Choroid plexus epithelial cell (primary cell): ENCODE measurements at places on chromosomes 13 and 19.
A peak's percentile ranks its signal among the peaks of the same experiment; 100 is the strongest.

DNA sequence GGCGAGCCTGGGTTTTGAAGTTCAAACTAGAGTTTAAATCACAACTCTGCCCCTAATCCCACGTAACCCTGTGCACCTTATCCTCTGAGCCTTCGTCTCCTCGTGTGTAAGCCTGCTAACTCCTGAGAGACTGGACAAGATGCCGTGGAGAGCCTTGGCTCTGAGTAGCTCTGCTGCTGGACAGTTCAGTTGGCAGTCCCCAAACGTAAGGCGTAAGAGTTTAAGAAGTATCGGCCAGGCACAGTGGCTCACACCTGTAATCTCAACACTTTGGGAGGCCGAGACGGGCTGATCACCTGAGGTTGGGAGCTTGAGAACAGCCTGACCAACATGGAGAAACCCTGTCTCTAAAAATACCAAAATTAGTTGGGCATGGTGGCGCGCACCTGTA lies 4.7 kb upstream of the CD79A start:
- no peak for DNase-seq

GRCh38 chr19:50705422-50706019 lies 14.1 kb downstream of the SHANK1 start:
- peak; percentile 65 for DNase-seq

GRCh38 chr13:107205318-107206104 lies 637.6 kb upstream of the ARGLU1 start:
- DNase-seq = peak; percentile 81

GRCh38 chr13:44989941-44990340 lies 603 bp downstream of the GPALPP1 start:
- DNase-seq = no peak

DNA sequence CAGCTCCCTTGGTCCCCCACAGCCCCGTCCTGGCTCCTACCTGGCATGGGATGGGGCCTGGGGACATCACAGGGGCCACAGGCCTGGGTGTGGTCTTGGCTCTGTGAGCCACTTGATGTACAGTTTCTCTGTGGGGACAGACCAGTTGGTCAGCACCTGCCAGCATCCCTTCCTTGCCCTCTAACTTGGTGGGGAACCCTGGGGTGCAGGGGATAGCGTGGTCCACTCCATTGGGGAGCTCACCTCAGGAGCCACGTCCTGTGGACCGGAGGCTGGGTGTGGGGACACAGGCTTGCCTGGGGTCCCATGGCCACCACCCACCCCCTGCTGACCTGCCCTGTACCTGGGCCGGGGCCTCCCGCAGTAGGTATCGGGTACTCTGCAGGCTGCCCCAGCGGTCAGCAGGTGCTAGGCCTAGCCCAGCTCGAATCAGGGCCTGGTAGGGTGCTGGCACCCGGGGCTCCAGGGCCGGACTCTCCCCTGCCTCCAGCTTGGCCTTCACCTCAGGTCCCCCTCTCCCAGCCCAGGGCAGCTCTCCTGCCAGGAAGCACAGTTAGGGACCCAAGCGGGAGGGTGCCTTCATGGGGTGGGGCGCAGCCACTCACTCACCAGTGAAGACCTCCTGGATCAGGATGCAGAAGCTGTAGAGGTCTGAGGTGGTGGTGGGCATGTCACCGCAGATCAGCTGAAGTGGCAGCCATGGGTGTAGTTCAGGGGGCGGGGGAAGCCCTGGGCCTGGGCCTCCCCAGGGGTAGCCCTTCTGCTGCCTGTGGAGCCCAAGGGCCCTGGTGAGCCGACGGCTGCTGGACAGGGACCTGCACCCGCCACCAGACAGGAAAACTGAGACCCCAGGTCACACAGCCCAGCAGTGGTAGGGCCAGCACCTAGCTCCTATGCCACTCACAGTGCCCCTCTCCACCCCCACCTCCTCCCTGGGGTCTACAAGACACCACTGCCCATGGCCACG lies 14.9 kb downstream of the ARHGAP33 start:
- DNase-seq = no peak

DNA sequence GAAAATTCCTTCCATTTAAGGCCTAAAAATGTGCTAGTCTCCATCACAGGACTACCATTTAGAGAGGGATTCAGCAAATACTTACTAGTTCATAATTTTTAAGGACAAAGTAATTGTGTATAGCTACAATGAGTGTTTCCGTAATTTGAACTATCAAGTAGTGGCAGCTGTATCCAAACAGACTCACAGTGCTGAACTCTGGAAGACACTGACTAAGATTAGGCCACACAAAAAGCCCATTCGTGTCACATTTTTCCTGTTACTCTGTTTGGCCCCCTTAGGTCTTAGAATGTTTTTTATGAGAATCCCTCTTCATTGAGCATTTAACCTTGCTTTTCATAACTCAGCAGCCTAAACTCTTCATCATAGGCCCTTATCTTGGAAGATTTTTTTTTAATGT lies 731.2 kb upstream of the PCDH9 start:
- DNase-seq = no peak

DNA sequence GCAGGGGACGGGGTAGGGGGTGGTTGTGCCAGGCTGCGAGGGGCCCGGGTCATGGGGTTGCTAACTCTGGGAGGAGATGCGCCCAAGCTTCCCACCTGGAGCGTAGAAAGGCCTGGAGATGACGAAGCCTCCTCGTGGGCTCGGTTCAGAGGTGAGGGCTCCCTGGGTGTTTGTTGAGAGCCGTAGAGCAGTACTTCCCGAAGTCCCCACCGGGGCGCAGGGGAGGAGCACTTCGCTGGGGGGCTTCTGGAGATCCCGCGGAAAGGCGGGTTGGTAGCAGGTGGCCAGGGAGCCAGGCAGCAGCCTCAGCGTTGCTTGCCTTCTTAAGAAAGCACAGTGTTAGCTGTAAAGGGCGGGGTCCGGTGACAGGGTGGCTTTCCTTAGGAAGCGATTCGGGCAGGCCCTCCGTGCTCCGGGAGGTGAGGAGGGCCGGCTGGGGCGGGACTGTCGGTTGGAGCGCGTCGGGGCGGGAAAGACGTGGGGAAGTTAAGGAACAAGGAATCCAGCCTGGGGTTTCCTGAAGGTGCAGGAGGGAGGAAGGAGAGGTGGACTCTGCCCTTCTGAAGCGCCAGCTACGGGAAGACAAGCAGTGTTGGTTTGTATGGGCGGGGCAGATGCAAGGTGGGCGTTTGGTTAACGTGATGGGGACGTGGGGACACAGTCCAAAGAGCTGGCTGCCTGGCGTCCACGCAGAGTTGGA lies 3.3 kb downstream of the VSTM2B start:
- no peak for DNase-seq

DNA sequence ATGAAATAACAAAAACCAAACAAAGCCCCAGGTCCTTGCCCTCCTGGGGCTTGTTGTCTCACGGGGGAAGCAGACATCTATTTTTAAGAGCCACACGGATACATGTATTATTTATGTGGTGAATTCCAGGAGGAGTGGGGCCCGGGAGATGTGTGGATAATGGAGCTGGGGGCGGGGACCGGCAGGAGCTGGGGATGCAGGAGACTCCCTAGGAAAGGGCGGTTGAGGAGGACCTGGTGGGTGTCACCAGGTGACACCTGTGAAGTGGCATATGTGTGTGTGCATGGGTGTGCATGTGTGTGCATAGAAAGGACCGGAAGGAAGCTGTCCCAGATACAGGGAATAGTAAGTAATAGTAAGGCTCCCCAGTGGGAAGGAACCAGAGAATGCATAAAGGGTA lies 148.9 kb downstream of the URI1 start:
- no peak for DNase-seq

GRCh38 chr19:38519168-38519567 lies 85.7 kb downstream of the RYR1 start:
- no peak for DNase-seq

DNA sequence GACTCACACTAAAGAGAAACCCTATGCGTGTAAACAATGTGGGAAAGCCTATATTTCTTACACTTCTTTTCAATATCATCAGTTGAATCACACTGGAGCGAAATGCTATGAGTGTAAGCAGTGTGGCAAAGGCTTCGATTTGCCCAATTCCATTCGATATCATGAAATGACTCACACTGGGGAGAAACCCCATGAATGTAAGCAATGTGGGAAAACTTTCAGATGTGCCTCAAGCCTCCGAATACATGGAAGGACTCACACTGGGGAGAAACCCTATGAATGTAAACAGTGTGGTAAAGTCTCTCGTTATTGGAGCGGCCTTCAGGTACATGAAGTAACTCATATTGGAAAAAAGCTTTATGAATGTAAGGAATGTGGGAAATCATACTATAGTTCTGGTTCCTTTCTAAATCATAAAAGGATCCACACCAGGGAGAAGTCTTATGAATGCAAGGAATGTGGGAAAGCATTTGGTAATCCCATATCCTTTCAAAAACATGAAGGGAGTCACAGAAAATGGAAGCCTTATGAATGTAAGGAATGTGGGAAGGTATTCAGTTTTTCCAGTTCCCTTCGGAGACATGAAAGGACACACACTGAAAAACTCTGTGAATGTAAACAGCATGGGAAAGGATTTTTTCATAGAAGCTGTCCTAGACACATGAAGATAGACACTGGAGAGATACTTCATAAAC lies 28.1 kb downstream of the ZNF20 start:
- DNase-seq = no peak

DNA sequence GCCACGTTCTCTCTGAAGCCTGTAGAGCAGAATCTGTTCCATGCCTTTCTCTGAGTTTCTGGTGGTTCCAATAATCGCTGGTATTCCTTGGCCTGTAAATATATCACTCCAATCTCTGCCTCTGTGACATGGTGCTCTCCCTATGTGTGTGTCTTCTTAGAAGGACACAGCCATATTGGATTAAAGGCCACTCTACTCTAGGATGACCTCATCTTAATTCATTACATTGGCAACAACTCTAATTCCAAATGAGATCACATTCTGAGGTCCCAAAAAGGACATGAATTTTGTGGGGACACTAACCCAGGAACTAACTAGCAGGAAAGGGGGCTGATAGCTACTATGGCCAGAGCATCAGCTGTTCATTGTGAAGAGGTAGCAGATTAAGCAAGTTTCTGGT lies 110.7 kb downstream of the KLF12 start:
- no peak for DNase-seq

DNA sequence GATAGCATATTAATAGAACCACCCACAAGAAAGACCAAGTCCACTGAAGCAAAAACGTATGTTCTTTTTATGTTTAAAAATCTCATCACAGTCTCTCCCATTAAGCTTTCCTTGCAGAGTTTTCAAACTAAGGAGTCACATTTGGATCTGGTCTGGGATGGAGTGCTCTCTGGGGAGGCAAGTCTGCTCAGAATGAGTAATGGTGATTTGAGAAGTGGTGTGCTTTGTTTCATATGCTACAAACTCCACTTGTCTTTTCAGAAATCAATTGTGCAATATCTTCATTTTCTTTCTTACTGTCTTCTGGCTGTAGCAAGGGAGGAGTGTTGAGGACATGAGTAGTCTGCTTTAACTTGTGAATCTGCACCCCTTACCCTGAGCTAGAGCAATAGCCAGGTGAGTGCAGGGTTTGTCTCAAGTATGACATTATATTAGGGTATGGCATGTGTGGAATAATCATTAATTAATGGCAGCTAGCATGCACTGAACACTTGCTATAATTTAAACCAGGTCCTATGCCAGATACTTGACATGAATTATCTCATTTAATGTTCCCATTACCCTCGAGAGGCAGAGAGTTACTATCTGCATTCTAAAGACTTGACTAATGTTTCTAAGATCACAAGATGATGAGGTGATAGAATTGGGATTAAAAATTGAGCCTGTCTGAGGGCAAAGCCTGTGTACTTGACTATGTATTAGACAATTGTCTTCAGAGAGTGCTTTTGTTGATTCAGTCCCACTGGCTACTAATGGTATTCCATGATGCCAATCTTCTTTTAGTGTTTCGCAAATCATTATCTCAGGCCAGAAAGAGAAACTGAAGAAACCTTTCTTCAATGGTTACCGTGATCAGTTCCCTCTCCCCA lies 171.8 kb downstream of the GPC6 start:
- peak; percentile 47 for DNase-seq

DNA sequence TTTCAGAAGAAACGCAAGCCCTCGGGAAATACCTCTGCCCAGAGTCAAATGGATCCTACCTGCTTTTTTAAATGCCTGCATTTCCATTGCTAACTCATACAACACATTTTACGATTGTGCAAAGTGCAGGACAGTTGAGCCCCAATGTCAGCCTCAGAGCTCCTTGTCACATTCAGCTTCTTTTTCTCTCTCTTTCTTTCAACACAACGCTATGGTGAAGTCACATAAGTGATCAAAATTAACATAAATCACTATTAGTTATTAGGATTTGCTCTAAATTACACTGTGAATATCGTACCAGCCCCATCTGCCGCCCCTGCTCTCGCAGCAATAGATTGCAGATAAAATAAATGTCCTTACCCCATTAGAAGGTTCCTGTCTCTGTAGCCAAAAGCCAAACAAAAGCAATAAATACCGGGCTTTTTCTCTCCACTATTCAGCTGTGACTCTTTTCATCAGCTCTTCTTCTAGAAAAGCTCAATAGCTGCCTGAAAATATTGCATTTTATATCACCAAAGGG lies 8.8 kb downstream of the POU4F1 start:
- no peak for DNase-seq

DNA sequence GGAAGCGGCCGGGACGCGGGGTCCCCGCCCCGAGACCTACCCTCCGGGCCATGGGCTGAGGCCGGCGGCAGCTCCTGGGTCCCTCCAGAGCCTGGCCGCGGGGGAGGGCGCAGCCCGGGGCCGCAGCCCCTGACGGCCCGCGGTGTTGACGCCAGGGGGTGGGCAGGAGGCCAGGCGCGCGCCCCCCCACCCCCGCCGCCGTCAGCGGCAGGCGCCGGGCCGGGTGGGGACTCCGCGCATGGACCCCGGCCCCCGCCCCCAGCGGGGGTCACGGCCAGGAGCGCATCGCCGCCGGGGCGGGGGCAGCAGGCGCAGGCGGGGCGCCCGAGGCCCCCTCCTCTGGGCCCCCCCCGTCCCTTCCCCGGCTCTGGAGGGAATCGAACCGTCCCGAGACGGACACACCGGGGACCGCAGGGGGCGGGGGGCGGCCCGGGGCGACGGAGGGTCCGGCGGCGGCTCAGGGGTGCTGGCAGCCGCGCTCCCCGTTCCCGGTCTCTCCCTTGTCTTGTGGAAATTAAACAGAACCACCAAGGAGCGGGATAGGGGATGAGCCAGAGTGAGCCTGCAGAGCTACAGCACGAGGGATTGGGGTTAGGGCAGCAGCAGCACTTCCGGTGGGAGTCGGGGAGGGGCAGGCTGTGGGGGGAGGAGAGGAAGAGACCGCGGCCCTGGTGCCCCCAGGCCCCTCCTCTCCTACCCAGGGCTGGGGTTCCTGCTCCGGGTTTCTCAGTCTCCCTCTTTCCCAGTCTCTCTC lies at the start of gene MEIS3:
TSS of gene MEIS3 (minus strand) at position 498 of the 754 bp plus-strand sequence. CDS start at position 52, 446 bp downstream.
- DNase-seq = no peak

DNA sequence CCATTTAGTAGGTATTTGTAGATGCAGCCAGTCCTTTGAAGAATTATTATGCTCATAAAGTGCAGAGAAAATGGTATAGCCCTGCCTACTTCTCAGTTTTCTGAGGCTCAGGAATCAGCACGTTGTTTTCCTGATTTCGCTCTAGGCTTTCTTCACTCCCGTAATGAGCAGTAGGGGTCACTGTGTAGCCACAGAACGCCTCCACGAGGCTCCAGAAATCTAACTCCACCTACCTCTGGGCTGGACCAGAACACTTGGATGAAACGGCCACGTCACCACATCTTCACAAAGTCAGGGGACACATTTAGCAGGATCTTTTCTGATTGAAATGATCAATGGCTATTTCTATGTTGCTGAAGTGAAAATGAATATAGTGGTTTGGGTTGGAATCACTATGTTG lies 49.8 kb upstream of the GTF3A start:
- peak; percentile 91 for DNase-seq

- peak; percentile 22 for DNase-seq
These were observed 27.9 kb upstream of the NDUFS7 start for GRCh38 chr19:1355568-1356507.

GRCh38 chr19:5632657-5633056 lies 9.8 kb downstream of the SAFB start:
- no peak for DNase-seq

GRCh38 chr13:85316506-85317025 lies 482.7 kb downstream of the SLITRK6 start:
- DNase-seq = peak; percentile 38
